ENCODE measurements at places on chromosomes 4 and X. TPM values are rescaled to one million over a fixed set of nuclear protein-coding genes. Genes with fewer than 3 reads are reported as not detected.

STK32B gene
- 5.6 TPM for total RNA-seq

PNMA5 gene
- 0.05 TPM for total RNA-seq

NPNT gene
- 0.32 TPM for total RNA-seq

SYP gene
- total RNA-seq = 88.9 TPM

NOX1 gene
- 0.09 TPM for total RNA-seq

LANCL3 gene
- total RNA-seq = 2.0 TPM

DMP1 gene
- total RNA-seq = not detected

HMGN5 gene
- 3.1 TPM for total RNA-seq
